ENCODE measurements at places on chromosomes 6 and 20.
A peak's percentile ranks its signal among the peaks of the same experiment; 100 is the strongest.

GRCh38 chr20:51342510-51343236 lies 199.8 kb downstream of the NFATC2 start:
- no peak for DNase-seq
- H3K27ac ChIP-seq = no peak overlapping the region

DNA sequence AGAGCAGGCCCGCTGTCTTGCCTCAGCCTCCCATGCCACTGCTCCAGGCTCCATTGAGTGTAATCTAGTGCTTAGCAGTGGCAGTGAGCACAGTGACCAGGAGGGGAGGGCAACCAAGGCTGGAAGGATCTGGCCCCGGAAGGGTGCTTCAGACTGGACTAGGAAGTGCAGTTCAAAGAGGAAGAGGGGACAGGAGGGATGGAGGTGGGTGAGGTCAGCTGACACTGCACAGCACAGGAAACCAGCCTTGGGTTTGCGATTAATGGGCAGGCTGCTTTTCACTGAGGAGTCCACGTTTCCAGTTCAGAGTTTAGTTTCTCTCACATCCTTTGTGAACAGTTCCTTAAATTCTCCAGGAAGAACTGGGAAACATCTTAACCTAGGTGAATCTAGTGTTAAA lies 46.9 kb downstream of the CDS2 start:
- no peak overlapping the region for H3K4me3 ChIP-seq
- no peak overlapping the region for H3K27ac ChIP-seq
- H3K36me3 ChIP-seq = no peaks in the 10 kb centered on the region
- H3K27me3 ChIP-seq = no peaks in the 10 kb centered on the region

DNA sequence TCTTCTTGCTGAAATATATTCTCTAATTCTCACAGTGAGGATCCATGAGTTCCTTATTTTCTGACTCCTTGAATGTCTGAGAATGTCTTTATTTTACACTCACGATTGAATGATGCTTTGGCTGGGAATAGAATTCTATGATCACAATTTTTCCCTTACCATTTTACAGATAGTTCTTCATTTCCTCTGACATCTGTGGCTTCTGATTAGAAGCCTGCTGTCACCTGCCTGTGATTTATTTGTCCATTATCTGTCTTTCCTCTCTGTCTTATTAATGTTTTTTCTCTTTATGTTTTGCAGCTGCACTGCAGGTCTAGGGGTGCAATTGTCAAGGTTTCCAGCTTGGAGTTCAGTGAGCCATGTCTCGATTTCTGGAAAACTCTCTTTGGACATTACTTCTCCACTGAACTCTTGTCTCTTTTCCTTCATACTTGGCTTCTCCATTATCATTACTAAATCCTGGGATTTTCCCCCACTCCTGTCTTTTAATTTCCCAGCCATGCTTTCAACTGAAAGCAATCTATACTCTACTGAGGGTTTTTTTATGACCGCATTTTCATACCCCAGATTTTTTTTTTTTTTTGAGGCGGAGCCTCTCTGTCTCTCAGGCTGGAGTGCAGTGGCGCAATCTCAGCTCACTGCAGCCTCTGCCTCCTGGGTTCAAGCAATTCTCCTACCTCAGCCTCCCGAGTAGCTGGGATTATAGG lies 121.2 kb upstream of the PRND start:
- H3K27ac ChIP-seq = no peak overlapping the region
- H3K4me3 ChIP-seq = no peak overlapping the region
- H3K27me3 ChIP-seq = no peaks in the 10 kb centered on the region
- peaks cover 23% of the 10 kb centered on the region for H3K4me1 ChIP-seq
- H3K36me3 ChIP-seq = no peaks in the 10 kb centered on the region

DNA sequence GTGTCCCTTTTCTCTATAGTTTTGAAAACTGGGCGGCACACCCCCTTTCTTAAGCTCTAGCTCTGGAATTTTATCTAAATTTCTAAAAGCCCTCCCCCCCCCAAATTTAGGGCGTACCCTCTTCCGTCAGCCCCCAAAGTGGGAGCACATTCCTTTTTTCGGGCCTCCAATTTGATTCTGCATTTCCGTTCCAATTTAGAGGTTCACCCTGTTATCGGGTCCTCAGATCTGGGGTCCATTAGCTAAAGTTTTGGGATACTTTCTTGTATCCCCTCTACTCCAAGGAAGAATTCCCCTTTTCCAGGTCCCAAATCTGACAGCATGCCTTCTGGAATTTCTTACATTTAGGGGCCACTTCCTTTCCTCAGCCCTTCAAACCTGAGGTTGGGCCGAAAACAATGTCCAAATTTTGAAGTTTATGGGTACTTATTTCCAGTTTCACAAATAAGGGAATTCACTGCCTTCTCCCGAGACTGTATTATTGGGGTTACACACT lies 796 bp downstream of the PHF20 start:
- DNase-seq = peak; percentile 12
- peak overlapping the region; percentile 93 for H3K4me3 ChIP-seq
- H3K27ac ChIP-seq = peak overlapping the region; percentile 60
- H3K4me1 ChIP-seq = peaks cover 34% of the 10 kb centered on the region

DNA sequence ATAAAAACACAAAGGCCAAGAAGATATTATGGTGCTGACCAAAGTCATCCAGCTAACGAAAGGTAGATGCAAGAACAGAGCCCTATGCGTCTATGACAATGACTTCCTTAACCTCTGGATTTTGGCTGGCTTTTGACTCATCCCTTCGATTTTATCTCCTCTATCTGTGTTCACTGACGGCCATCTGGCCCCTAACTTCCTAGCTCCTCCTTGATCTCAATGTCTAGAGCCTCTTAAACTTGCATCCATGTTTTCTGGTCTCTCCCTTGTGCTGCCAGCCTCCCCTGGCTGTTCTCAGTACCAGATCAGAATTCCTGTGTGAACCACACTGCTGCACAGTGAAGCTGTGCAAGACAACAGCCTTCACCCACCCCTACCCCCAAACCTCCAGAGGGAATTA lies 452.9 kb downstream of the UTRN start:
- H3K4me1 ChIP-seq = no peaks in the 10 kb centered on the region
- H3K27ac ChIP-seq = no peak overlapping the region
- peaks cover 12% of the 10 kb centered on the region for H3K36me3 ChIP-seq
- H3K4me3 ChIP-seq = no peak overlapping the region
- H3K27me3 ChIP-seq = no peaks in the 10 kb centered on the region

GRCh38 chr20:3890398-3890751 lies 1.2 kb downstream of the PANK2 start:
- DNase-seq = peak; percentile 67
- H3K4me1 ChIP-seq = peaks cover 40% of the 10 kb centered on the region
- no peaks in the 10 kb centered on the region for H3K36me3 ChIP-seq
- peak overlapping the region; percentile 82 for H3K27ac ChIP-seq
- H3K4me3 ChIP-seq = peak overlapping the region; percentile 98

DNA sequence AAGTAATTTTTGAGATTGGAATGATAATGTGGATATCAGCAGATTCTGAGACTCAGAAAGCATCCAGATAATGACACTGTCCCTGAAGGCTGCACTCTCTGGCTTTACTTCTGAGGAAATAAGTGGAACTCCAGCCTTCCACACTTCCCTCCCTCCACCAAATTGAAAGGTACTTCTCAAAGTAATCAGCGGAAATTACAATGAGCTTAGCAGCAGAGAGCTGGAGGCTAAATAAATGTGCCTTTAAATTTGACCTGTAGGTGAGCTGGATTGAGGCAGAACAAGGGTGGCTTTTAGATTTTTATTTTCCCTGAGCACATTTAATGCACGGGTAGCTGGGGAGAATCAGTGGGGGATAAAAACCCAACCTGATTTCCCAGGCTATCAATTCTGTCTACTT lies 39.3 kb upstream of the RNF144B start:
- no peaks in the 10 kb centered on the region for H3K27me3 ChIP-seq
- no peaks in the 10 kb centered on the region for H3K36me3 ChIP-seq
- no peak overlapping the region for H3K4me3 ChIP-seq
- H3K4me1 ChIP-seq = peaks cover 6% of the 10 kb centered on the region
- no peak overlapping the region for H3K27ac ChIP-seq

GRCh38 chr20:31845300-31845863 lies at the start of gene FOXS1:
TSS of gene FOXS1 (minus strand) at chr20:31845604. CDS start at chr20:31845542, 62 bp downstream.
- H3K4me3 ChIP-seq = no peak within 1 kb of the TSS
- H3K36me3 ChIP-seq = no peaks in the 10 kb centered on the region
- no peak for DNase-seq
- H3K4me1 ChIP-seq = peaks cover 19% of the 10 kb centered on the region
- peaks cover 24% of the 10 kb centered on the region for H3K27me3 ChIP-seq
- no peak within 1 kb of the TSS for H3K27ac ChIP-seq

- no peaks in the 10 kb centered on the region for H3K36me3 ChIP-seq
- H3K4me3 ChIP-seq = no peak overlapping the region
- no peaks in the 10 kb centered on the region for H3K4me1 ChIP-seq
- DNase-seq = no peak
Observed at GRCh38 chr6:166486536-166486880, 100.0 kb downstream of the RAMACL start.

DNA sequence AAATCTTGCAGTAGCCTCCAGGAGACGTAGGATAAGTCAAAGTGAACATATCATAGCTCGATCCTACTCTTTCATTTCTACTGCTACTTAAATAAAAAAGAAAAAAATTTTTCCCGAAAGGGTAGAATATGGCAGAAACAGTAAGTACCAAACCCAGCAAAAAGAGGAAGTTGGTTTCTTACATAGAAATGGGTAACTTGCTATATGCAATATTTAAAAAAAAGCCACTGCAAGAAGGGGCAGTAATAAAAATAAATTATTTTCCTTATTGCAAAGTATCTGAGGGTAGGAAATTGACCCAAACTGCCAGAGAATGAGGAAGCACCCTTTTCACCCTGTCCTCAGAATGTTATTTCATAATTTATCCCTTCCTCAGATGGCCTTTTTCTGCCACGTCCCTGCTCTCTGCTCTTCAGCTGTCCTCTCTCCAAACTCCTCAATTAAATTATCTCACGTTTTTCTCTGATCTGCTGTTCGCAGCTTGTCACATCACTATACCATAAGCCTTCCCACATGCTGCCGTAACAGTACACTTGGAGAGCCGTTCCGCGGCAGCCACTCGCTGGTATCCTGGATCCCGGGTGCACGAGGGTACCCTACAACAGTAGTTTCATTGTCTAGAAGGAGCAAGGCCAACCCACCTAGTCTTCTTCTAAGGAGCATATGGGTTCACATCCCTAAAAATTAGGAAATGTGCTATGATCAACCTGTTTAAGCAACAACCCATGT lies 149.6 kb downstream of the BACH2 start:
- no peak overlapping the region for H3K4me3 ChIP-seq
- no peak for DNase-seq
- peaks cover 38% of the 10 kb centered on the region for H3K27me3 ChIP-seq
- no peaks in the 10 kb centered on the region for H3K4me1 ChIP-seq
- H3K36me3 ChIP-seq = no peaks in the 10 kb centered on the region
- no peak overlapping the region for H3K27ac ChIP-seq

- no peaks in the 10 kb centered on the region for H3K27me3 ChIP-seq
- H3K4me3 ChIP-seq = no peak overlapping the region
- no peaks in the 10 kb centered on the region for H3K36me3 ChIP-seq
- no peak for DNase-seq
- no peaks in the 10 kb centered on the region for H3K4me1 ChIP-seq
Observed at GRCh38 chr20:54148947-54149764, 24.6 kb downstream of the CYP24A1 start.

- peaks cover 4% of the 10 kb centered on the region for H3K27me3 ChIP-seq
- no peak overlapping the region for H3K27ac ChIP-seq
- no peak for DNase-seq
- H3K4me1 ChIP-seq = no peaks in the 10 kb centered on the region
Observed at GRCh38 chr6:16002332-16003196, 126.3 kb upstream of the MYLIP start.

- H3K36me3 ChIP-seq = no peaks in the 10 kb centered on the region
- H3K27ac ChIP-seq = no peak overlapping the region
- H3K4me3 ChIP-seq = no peak overlapping the region
- H3K27me3 ChIP-seq = no peaks in the 10 kb centered on the region
- peaks cover 41% of the 10 kb centered on the region for H3K4me1 ChIP-seq
- DNase-seq = peak; percentile 18
Observed at GRCh38 chr6:157037165-157037564, 260.0 kb downstream of the ARID1B start.

DNA sequence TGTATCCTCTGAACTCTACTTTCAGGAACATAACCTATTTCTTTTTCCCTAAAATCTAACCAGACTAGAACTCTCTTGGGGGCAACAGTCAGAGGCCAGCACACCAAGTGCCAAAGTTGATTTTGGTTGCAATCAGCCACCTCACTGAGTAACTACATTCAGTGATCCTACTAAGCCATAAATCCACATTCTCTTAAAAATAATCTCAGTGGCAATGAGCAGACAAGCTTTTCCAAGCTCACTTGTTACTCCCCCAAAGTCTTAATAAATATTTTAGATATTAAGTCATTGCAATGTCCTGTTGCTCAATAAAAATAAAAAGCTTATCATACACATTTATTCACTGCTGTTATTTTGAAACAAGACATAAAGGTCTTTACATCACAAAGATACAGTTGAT lies 9.8 kb downstream of the RGS17 start:
- no peak overlapping the region for H3K4me3 ChIP-seq
- H3K4me1 ChIP-seq = peaks cover 24% of the 10 kb centered on the region
- H3K27me3 ChIP-seq = no peaks in the 10 kb centered on the region
- H3K36me3 ChIP-seq = no peaks in the 10 kb centered on the region
- peak; percentile 12 for DNase-seq

DNA sequence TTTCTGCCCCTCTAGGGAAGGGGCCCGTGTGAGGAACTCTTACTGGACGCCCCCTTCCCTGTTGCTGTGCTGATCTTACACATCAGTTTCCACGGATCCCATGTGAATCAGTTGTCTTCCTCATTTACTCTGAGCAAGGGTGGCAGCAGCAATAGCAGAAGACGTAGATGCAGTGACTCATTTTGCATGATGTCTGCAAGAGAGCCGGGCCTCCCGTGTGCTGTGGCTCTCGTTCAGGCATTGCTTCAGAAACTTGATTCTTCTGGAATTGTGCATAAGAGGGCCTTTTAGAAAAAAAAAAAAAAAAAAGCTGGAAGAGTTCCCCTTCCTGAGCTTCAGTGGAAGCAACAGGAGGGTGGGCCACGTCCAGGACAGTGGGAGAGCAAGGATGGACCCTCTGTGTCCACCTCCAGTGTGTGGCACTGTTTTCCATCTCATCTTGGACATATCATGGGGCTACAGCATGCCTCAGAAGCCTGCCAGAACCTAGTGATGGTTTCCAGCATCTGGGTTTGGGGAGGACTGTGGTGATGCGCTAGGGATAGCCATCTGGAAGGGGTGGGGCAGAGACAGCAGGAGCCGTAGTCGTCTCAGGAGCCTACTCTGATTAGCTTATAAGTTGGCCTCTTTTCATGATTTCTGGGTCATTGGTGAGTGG lies 62.1 kb downstream of the FOXO3 start:
- peaks cover 53% of the 10 kb centered on the region for H3K4me1 ChIP-seq
- peak overlapping the region; percentile 47 for H3K4me3 ChIP-seq
- H3K27me3 ChIP-seq = no peaks in the 10 kb centered on the region
- DNase-seq = peak; percentile 98
- H3K27ac ChIP-seq = peak overlapping the region; percentile 95
- no peaks in the 10 kb centered on the region for H3K36me3 ChIP-seq

- peaks cover 36% of the 10 kb centered on the region for H3K4me1 ChIP-seq
- peaks cover 30% of the 10 kb centered on the region for H3K36me3 ChIP-seq
- no peaks in the 10 kb centered on the region for H3K27me3 ChIP-seq
Observed at GRCh38 chr6:111579816-111580215, 25.9 kb downstream of the TRAF3IP2 start.
